Uterus (tissue), 4 donors: ENCODE measurements at places on chromosomes 7 and 10. TPM values are rescaled to one million over a fixed set of nuclear protein-coding genes. Genes with fewer than 3 reads are reported as not detected.

DNA sequence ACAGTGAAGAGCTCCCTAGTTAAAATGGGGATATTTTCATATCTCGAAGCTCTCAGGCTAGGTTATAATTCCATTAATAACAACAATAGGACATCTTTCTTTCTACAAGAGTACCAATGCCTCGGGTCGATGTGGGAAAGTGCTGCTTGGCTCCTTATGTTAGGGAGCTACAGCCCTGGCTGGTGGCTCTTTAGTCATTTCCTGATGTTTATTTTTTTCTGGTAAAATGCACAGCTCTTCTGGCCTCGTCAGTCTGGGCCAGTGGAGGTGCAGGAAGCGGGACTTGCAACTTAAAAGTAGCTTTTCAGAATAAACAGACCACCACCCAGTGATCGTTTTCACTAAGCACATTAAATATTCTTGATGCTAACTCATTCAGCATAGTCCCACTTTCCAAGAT is 58.3 kb downstream of the MKX start:
- DNase-seq = no peak

DNA sequence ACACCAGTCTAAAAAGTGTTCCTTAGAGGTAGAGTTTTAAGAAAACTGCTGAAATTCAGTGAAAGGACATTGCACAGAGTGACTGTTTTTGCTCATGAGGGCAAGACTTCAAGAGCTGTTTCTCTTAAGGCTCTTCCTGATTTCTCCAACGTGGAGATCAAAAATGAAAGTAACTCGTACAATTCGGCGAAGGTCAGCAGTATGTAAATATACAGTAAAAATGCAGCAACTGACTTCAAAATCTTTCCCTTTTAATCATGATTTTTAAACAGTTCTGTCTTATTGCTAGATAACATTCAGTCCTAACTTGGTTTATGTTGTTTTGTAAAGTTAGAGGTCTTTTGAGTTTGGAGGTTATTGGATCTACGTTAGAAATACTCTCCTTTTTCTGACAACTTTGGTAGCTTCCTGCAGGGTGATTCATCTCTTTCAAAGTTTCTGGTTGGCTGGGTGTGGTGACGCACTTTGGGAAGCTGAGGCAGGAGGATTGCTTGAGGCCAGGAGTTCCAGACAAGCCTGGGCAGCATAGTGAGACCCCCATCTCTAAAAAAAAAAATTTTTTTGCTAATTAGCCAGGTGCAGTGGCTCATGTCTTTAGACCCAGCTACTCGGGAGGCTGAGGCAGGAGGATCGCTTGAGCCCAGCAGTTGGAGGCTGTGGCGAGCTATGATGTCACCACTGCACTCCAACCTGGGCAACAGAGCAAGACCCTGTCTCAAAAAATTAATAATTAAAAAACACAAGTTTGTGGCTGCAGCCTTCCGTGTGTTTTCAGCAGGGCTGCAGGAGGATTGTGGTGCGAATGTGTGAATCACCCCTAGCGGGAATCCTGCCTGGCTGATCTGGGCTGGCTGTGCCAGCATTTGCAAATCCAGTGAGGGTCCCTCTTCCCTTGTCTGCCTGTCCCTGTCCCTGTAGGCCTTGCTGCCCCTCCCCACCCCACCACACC is 29.2 kb upstream of the AP5Z1 start:
- no peak for DNase-seq

DNA sequence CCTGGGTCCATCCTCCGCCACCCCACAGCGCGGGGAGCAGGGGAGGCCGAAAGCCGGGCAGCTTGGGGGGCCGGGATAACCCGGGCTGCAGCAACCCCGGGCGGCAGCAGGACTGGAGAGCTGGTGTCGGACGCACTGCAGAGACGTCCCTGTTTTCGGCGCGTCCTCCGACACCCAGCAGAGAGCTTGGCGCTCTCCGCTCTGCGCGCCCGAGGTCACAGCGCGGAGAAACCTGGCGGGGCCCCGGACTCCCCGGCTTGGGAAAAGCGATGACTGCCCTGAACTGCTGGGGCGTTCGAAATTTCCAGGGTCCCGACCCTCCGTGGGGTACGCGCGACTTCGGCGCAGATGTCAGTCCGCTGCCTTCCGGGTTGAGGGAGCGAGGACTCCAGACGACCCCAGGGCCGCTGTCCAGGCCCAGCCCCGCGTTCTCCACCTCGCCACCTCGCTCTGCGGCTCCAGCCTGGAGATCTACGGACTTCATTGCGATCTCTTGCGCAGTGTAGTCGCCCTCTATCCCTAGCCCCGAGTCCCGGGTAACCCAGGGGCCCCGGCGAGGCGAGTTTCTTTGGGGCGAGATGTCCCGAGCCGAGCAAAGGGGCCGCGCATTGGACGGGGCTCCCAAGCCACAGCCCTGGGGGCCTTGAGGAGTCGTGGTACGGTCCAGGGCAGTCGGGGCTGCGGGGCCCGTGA is 617 bp upstream of the FOXI2 start:
- DNase-seq = no peak

- no peak for DNase-seq
Measured at GRCh38 chr10:78779339-78779955, 289.3 kb upstream of the ZMIZ1 start.

DNA sequence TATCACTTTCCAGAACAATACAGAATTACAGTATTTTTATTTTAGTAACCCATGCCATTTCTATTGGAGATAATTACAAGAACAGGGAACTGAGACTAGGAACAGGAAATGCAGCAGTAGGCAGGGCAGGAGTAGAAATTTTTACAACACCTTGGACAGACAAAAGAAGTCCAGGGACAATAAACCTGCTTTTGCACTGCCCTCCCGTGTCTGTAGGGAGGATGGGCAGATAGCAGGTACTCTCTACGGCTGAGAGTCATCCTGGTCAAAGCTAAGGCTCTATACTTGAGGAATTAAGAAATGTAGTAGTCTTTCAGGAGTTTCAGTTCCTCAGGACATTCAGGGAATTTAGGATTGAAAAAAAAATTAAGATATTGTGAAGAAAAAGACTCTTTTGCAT is 63.4 kb downstream of the VAX1 start:
- DNase-seq = no peak

DNA sequence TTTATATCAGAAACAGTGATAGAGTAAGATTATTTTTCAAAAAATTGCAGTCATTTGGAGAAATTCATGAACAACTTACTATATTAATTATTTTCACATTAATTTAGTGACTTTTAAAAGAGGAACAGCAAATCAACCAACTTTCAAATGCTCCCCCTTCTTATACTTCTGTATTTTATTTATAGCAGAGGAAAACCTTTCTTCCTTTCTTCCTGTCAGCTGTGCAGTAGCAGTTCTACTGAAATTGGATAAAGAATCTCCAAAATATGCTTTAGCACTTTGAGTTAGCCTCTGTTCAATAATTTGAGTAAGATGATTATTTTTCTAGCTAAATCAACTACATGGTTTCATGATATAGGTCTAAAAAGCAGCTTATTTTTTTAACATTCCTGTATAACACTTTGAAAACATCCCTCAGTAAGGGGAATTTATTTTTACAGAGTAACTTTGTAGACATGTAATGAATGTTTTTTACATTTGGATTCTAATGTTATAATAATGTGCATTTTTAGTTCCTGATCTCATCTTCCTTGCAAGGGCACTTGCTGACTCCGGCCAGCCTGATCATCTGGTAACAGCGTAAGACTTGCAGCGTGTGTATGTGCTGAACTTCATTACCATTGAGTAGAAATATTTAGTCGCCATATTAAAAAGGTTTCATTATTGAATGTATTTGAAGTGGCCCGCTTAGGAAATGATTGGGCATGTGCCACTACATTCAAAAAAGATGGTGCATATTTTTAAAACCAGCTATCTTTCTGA is 158.3 kb upstream of the HDAC9 start:
- no peak for DNase-seq

DNA sequence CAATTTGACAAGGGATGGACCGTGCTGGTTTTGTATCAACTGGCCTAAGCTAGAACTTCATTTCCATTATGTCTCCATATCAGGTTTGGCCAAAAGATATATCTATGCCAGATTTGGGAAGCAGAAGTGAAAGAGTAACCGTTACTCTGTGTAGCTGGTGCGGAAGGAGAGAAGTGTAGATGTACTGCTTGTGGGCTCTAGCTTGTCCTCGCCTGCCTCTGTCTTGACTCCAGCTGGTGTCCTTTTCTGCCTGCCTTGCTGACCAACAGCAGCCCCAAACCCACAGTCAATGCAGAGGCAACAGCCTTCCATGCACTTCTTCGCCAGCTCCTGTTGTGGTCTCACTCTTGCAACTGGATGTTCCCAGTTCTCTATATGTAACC is 128.5 kb downstream of the KIF20B start:
- no peak for DNase-seq

DNA sequence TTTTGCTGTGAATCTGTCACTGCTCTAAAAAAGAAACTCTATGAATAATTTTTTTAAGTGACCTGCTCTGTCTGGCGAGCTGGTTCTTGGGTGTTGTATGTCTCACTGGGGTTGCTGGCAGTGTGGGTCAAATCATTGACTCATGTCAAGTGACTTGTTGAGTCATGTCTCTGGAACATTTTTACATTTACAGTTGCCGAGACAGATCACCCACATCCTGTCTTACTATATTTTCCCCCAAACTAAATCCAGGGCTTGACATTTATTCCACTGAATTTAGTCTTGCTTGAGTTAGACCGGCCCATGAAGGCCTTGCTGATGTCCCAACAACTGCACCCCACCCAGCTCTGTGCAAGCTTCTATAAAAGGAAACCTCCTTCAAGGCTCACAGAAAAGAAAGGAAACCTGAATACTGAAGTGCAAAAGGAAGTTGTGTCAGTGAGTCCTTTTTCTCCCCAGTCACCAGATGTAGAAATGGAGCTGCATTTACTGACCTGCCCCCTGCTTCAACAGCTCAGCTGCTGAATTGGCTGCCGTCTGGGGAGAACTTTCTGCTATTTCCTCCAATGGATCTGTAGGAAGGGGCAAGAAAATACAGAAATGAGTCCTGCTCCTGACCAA is 290.3 kb downstream of the TNS3 start:
- no peak for DNase-seq

- no peak for DNase-seq
Measured at GRCh38 chr10:30865141-30865926, 166.3 kb downstream of the ZNF438 start.

GRCh38 chr7:85664341-85664740 is 477.5 kb upstream of the SEMA3D start:
- DNase-seq = no peak

DNA sequence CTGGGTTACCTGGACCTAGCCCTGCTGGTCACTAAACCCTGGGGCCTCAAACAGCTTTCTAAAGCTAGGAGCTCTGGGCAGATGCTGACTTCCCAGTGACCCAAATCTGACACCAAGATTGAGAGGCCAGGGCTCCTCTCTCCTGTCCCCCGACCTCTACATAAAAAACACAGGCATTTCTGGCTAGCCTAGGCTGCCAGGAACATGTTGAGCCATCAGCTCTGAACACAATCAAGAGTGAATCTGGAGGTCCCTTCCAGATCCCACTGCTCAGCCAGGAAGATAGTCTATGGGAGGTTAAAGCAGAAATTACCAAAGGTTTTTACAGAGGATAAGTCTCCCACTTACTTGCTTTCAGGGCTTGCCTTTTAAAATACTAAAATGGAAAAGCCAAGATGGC is 22.1 kb upstream of the PDE1C start:
- DNase-seq = no peak

- peak; percentile 33 for DNase-seq
Measured at GRCh38 chr7:130273081-130273932, 6.6 kb downstream of the CPA2 start.

GRCh38 chr7:56174875-56175760 is 58.9 kb upstream of the NUPR2 start:
- DNase-seq = peak; percentile 49

DNA sequence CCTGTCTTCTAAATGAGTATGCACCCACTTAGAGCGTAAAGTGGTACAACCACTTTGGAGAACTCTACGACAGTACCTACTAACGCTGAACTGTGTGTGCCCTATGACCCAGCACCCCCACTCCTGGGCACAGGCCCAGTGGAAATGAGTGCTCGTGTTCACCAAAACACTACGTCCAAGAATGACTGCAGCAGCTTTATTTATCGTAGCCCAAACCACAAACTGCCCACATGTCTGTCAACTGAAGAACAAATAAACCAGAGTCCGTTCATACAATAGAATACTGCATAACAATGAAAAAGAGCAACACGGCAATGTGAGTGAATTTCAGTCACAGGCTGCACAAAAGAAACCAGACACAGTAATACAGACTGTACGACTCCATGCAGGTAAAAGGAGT is 35.4 kb downstream of the TLL2 start:
- DNase-seq = no peak

- DNase-seq = no peak
Measured at GRCh38 chr7:151381348-151382078, 28.3 kb downstream of the WDR86 start.

DNA sequence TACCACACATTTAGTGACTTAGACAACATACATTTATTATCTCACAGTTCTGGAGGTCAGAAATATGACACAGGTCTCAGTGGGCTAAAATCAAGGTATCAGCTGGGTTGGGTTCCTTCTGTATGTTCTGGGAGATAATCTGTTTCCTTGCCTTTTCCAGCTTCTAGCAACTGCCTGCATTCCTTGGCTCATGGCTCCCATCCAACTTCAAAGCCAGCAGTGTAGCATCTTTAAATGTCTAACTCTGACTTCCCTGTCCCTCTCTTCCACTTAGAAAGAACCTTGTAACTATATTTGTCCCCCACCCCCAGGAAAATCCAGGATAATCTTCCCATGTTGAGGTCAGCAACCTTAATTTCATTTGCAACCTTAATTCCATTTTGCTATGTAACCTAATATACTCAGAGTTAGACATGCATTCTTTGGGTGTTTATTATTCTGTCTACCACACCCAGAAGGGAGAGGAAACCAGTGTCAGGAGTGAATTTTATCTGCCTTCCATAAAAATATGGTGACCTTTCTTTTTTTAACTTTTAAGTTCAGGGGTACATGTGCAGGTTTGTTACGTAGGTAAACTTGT is 57.3 kb upstream of the SMIM30 start:
- DNase-seq = no peak

DNA sequence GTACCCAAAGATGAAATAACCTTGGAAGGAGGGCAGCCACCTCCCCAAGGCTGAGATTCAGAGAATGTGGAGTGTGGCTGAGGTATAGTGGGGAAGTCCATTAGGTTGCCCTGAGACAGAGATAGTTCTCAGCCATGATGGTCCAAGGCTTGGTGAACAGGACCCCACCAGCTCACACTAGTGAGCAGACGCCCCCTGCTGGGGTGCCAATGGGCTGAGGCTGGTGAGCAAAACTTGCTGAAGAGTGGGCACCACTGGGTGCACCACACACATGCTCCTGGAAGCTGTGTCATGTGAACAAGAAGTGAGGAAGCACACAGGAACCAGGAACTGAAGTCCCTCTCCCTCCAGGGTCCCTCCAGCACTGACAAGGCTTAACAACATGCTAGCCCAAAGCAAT is 8.9 kb downstream of the FBXL13 start:
- DNase-seq = no peak

- no peak for DNase-seq
Measured at GRCh38 chr10:43980715-43981114, 332.0 kb upstream of the ZNF32 start.

The EGFR gene
- total RNA-seq = 37.5 TPM

The ECD gene
- 18.4 TPM for total RNA-seq

The SPDYE6 gene
- not detected for total RNA-seq

The RNF32 gene
- total RNA-seq = 0.41 TPM

The BICC1 gene
- 29.7 TPM for total RNA-seq

The SFXN3 gene
- 40.4 TPM for total RNA-seq

The OPALIN gene
- total RNA-seq = not detected

The DEPP1 gene
- 52.5 TPM for total RNA-seq

The JAZF1 gene
- total RNA-seq = 58.5 TPM

The HECW1 gene
- total RNA-seq = not detected

The SYNPO2L gene
- not detected for total RNA-seq

The CTNNA3 gene
- 9.8 TPM for total RNA-seq

The TMEM184A gene
- 0.29 TPM for total RNA-seq

The HACD1 gene
- 10.5 TPM for total RNA-seq

The MEPCE gene
- 37.3 TPM for total RNA-seq

The CYP3A5 gene
- total RNA-seq = 0.51 TPM
